Right cardiac atrium (tissue), 5 donors: ENCODE measurements at places on chromosomes 5 and 9. TPM values are rescaled to one million over a fixed set of nuclear protein-coding genes. Genes with fewer than 3 reads are reported as not detected.

The LHFPL2 gene
- total RNA-seq, result 9.7 TPM

- DNase-seq, result no peak
Observed at GRCh38 chr9:97387936-97388684, 23.8 kb upstream of the TDRD7 start.

The ACTBL2 gene
- not detected for total RNA-seq

DNA sequence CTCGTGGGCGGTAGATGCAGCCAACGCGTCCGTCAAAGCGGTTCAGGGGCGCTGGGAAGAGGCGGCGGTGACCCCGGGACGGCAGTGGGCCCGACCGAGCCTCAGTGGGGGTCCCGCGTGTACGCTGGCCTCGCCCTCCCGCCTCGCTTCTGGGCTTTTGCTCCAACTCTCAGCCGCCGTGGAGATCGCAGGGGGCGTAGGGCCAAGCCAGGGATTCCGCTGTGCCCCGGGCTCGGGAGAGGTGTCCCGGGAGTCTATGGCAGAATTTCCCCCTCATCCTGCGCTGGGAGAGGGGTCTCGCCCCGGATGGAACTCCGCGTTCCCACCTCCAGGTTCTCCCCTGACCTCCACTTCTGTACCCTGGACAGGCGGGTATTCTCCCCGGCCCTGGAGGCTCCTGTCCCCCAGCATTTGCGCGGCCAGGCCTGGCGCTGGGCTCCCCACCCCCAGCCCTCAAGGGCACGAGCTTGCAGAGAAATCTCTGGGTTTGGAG lies 131.9 kb downstream of the MRPL36 start:
- no peak for DNase-seq

DNA sequence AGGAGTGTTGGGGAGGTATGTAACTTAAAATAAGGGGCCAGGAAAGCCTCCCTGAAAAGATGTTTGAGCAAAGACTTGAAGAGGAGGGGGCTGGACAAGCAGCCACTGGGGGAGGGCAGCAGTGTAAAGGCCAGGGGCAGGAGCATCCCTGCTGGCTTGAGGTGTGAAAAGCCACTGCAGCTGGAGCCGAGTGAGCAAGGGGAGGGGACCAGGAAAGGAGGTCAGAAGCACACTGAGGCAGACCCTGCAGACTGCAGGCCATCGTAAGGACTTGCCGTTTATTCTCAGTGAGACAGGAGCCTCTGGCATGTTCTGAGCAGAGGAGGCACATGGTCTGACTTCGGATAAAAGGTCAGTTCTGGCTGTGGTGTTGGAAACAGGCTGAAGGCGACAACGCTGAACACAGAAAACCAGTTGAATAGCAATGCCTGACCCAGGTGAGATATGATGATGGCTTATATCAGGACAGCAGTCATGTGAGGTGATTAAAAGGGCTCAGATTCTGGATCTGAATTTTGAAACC lies 10.2 kb upstream of the ERGIC1 start:
- DNase-seq, result no peak
